Adipocyte (in vitro differentiated cells): ENCODE measurements at places on chromosomes 13 and 19.

- no peak for DNase-seq
These were observed 89.3 kb downstream of the KL start for GRCh38 chr13:33105387-33106005.

- no peak for DNase-seq
These were observed 492 bp upstream of the PGLYRP1 start for GRCh38 chr19:46023311-46023779.

GRCh38 chr19:58181902-58182576 lies 822 bp upstream of the ZNF274 start:
- DNase-seq = peak; percentile 9

DNA sequence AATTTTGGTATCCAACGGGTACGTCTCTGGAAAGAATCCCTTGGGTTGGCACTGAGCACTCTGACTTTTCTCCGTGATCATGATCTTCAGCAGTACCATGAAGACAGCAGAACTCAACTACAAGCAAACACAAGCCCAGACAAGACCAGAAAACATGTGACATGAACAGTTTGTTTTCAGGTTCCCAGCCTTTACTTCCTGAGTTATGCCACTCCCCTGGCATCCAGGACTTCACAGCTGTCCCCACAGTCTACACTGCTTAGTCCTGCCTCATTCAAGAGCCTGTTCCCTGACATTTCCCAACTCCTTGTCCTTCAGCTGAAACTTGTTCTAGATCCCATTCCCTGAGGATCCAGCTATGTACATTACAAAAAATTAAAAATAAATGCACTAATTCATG lies 4.9 kb upstream of the N4BP2L1 start:
- no peak for DNase-seq

- no peak for DNase-seq
These were observed 35.6 kb downstream of the COL4A1 start for GRCh38 chr13:110271313-110271712.

DNA sequence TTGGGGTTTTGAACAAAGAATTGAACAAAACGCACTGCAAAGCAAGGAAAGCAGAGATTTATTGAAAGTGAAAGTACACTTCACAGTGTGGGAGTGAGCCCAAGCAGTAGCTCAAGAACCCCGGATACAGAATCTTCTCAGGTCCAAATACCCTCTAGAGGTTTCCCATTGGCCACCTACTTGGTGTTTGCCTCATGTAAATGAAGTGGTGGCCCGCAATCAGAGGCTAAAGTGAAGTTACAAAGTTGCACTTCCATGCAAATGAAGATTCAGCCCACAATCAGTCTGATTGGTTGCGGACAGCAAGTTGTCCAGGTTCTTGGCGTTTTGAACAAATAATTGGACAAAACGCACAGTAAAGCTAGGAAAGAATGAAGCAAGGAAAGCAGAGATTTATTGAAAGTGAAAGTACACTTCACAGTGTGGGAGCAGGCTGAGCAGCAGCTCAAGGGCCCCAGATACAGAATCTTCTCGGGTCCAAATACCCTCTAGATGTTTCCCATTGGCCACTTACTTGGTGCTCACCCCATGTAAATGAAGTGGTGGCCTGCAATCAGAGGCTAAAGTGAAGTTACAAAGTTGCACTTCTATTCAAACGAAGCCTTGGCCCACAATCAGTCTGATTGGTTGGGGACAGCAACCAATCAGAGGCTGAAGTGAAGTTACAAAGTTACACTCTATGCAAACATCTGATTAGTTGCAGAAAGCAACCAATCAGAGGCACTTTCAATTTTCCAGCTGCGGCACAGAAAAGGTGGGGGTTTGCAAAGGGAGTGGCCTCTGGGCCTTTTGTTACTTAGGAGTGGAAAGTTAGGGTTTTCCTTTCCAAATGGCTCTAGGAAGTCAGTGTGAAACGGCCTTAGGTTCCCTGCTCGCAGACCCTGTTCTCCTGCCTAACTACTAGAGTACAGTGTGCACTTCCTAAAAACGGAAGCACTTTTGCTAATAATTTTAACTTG lies 4.8 kb upstream of the TM9SF2 start:
- DNase-seq = peak; percentile 40

DNA sequence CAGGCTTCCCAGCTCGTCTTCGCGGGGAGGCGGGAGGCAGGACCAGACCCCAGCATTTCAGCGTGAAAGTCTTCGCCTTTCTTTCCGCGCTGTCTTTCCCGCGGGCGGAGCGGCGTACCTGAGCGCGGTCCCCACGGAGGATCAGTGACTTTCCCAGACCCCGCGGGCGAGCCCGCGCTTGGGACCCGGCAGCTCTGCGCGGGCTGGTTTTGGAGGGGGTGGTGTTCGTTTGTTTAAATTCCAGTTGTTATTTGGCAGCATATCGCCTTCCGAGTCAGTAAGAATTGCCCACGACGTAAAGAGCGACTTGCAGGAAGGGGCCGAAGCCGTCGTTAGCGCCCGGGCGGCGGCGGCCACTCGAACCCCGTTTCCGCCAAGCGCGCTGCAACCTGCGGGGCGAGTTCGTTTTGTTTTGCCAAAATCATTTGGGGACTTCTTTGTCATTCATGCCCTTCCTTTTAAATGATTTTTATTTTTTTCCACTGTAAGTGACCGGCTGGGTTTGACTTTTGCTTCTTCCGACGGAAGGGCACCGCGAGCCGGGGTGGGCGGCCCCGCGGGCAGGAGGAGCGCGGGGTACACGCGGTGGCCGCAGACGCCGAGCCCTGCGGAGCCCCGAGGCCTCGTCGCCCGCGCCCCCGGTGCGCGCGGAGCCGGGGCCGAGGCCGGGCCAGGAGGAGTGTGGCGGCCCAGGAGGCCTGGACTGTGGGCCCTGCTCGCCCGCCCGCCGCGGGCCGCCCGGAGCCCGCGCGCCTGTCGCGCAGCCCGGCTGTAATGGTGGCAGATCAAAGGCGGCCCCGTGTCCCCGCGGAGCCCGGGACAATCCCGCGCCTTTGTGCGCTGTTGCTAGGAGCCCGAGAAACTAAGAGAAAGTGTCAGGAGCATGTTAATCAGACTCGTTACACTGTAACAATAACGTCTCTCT lies 75.9 kb downstream of the ZIC5 start:
- DNase-seq = no peak

DNA sequence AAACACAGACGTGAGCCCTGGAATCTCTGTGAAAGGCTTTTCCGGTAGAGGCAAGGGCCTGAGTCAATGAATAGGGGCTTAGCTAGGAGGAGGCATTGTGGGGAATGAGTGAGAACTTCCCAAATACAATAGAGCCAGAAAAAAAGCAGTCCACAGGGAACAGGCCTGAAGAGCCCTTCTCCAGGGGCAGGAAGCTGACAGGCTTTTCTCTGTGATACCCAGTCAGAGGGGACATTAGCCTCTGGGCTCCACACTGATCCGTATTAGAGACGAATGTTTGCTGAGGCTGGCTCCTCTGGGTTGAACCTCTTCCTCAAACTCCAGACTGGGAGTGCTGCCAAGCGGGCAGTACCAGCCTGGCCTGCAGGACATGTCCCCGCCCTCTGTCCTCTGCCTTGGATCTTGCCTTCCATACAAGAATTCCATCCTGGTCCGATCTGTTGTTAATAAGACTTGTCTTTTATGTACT lies 2.3 kb downstream of the DHRS12 start:
- DNase-seq = no peak

DNA sequence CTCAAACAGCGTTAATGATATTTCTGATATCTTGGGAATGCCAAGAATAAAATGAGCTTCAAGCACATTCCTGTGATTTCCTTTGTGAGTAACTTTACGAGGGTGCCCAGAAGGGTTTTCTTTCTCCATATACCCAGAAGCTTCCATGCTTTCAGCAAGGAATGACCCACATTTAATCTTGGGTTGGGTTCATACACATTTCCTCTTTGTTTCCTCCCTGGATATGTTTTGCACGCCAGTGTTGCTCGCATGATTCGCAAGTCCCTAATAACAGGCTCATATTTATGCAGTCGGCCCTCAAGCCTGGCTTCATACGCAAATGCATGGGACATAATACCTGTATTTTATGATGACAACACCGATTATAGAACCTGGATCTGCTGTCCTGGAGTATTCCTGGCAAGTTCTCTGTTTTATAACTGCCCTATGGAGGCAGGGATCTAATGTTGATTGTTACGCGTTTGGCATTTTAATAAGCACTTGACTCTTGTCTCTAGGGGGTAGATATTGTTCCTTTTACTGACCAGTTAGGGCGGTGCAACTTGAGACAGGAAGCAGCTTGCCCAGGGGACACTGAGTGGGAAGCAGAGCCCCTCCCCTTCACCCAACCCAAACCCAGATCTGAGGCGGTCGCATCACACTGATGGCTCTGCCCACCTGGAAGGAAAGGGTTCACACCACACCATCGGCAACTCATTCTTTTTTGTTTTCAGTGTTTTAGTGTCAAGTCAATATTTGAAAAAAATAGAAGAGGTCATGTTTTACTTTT lies 220.4 kb upstream of the SOX1 start:
- no peak for DNase-seq

DNA sequence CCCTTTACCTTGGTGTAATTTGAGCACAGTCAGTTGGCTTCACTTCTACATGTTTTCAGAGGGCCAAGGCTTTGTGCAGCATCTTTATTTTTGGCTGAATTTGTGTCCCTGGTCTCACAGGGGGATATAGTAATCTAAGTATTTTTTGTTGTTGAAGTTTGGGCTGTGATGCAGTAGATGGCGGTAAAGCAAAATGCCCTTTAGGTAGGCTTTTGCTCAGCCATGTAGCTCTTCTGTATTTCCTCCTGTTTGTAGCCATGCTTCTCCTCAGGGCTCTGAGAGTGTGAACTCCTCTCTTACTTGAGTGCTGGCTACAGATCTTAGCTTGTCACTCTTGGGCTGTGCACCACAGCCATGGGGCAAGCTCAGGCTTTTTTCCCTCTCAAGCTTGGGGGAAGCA lies 328.6 kb downstream of the SLITRK5 start:
- DNase-seq = no peak

GRCh38 chr19:17757125-17757524 lies 5.8 kb downstream of the FCHO1 start:
- peak; percentile 64 for DNase-seq

GRCh38 chr13:31441800-31442510 lies 242.2 kb downstream of the B3GLCT start:
- no peak for DNase-seq

GRCh38 chr13:80145171-80145690 lies 195.7 kb downstream of the SPRY2 start:
- no peak for DNase-seq

- DNase-seq = no peak
These were observed 233.5 kb upstream of the SERP2 start for GRCh38 chr13:44140146-44140545.

DNA sequence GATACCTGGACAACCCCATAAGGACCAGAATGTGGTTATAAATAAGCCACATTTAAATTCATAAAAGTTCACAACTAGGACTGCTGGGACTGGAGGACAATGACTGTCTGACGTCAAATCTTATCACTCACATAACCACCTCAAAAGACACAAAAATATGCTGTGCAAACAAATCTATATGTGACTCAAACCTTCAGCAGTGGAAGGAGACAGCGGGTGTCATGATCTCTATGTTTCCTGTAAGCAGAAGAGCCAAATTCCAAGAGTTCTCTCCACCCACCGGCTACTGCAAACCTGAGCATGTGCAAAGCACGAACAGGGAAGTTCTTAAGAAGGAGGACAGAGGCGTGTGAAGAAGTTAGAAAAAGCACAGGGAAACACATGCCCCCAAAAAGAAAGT lies 113.2 kb downstream of the MYCBP2 start:
- DNase-seq = no peak

GRCh38 chr13:100148422-100148821 lies 59.5 kb downstream of the PCCA start:
- DNase-seq = no peak

DNA sequence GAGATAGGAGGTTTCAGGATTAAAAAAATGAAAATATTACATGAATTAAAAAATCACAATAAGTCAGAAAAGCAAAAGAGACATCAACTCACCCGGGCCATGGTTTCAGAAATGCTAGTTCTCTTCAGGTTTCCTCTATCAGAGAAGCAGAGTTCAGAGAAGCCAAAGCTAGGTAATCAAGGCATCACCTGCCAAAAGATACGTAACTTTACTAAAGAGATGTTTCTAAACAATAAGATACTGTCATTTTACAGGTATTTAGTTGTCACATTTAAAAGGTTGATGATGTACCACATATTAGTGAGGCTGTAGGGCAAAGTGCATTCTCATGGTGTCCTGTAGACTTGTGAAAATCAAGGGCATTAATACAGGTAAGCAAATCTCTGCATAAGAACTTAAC lies 51.2 kb downstream of the ZNF45 start:
- DNase-seq = no peak

DNA sequence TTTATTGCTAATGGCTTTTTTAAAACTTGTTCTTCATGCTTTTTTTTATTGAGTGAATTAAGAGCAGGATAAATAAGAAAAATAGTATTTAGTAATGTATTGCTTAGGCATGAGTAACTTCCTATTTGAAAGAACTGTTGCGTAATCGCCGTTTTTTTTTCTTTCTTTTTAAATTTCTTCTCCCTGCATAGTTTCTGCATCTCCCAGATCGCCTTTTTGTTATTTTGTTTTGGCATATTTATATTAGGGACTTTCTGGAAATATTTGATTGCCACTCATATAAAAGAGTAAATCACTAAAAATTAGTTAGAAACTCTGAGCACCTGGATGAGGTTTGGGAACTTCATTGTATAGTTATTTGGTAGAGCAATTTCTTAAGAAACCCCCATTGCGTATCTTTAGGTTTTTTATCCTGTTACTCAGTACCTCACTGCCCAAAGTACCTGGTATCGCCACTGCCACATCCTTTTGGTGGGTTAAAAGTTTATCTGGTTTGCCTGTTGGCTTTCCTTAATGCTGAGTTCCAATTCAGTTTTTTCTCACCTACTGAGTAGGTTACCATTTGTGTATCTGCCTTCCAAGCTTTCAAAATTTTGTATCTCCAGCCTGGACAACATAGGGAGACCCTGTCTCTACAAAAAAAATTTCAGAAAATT lies 36.2 kb upstream of the LPAR6 start:
- peak; percentile 92 for DNase-seq

DNA sequence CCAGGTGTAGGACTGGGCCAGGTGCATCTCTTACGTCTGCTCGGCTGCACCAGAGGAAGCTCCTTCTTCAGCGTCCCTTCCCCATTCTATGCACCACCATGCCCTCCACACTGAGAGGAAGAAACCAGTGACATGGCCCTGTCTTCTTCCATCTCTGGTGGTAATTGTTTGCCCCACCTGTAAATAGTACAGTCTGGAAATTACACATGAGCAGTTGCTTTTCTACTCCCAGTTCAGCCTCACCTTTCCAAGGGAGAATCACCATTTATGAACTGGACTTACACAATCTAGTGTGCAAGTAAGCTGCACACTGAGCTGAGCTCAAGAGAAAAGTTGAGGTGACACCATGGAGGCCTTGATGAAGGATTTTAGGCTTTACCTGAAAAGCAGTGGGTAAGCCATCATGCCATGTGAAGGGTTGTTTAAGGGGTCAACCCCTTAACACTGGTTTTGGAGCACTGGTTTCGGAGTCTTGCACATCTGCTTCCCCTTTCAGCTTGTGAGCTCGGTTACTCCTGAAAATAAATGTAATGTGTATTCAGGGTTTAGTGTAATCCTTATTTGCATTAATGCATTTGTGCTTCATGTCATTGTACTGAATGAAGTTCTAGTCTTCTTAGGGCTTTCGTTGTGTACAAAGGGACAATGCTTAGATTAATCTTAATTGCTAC lies 22.4 kb downstream of the ZNF536 start:
- no peak for DNase-seq
